Activated CD4-positive, alpha-beta T cell treated with anti-CD3 and anti-CD28 coated beads for 24 hours (primary cell): ENCODE measurements at places on chromosomes 2 and 18.

- no peak for DNase-seq
Measured at GRCh38 chr2:34851804-34852203, 1252.7 kb upstream of the FAM98A start.

GRCh38 chr2:127719301-127720218, 18.3 kb downstream of the SFT2D3 start:
- no peak for DNase-seq

DNA sequence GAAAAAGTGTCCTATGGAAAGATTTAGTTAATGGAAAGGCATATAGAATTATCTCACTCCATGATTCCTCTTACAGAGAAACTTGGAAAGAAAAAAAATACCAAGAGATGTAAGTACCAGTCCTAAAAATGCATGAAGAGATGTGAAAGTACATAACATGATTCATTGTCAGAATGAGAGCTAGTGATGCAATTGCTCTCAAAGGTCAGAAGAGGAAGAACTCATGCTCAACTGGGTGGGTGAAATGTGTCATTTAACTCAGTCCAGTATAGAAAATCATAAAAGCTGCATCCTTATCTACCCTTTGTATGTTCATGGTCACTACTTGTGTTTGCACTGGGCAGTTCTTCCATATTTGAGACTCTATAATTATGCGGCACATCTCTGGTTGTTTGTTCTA, 300.0 kb upstream of the PIK3C3 start:
- DNase-seq = no peak

- no peak for DNase-seq
Measured at GRCh38 chr2:41936771-41937463, 110.9 kb upstream of the PKDCC start.

GRCh38 chr2:37683241-37683640, 11.8 kb upstream of the CDC42EP3 start:
- DNase-seq = no peak

DNA sequence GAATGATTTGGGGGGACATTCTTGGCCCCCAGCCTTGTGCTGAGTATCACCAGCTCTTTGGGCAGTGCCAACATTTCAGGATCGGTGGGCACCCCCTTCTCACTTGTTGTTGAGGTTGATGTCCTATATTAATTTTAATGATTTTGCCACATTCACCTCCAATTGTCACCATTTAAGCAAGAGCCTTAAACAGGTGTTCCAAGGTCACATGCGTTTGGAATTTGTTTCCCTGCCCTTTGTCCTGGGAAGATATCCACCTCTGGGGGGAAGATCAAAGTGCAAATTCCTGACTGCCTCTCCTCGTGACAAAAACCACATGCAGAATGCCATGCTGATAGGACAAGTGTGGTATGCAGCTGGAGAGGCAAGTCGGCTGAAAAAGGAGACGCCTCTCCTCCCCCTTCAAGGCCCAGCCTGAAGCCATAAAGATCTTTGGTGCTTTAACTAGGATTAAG, 72.5 kb upstream of the ID2 start:
- DNase-seq = no peak

DNA sequence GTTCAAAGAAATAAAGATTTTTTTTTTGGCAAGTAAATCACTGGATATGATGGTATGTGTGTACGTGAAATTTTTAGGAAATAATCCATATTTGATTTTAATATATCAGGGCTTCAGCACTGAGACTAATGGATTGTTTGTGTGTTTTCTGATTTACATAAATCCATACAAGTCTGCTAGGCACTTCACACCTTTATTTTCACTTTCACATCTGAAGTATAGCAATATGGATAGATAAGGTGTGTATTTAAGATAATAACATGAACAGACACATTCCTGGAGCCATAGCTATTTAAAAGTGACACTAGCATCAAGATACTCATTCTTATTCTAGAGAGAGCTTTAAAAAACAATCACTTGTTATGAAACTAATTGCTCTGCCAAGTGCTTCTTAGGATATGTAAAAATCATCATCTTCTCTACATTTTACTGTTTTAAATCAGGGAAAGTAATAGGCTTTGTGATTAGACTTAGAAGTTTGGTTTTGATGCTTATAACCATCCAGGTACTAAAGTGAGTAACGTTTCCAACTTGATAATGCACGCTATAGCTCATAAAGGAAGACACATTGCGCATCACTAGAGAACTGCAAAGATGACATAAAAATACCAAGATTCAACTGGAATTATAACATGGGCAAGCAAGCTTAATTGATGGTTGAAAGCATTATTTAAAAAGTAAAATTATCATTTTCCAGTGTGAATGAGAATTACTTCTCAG, 208.9 kb downstream of the ZEB2 start:
- DNase-seq = no peak

DNA sequence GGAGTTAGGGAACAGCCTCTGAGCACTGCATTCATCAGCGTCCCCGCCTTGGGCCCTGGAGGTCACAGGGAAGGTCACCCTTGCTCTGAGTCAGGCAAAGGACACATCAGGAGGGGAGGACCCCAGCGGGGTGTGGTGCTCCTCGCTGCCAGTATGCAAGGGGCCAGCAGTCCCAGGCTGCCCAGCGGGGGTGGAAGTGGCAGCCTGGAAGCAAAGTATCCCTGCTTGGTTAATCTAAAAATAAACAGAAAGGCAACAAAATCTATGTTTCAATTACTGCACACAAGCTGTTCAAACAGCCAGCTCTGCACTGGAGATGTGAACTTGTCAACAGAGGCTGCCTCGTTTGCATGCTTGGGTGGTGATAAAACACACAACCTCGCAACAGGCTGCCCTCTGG, 164.1 kb downstream of the KLHL29 start:
- no peak for DNase-seq

DNA sequence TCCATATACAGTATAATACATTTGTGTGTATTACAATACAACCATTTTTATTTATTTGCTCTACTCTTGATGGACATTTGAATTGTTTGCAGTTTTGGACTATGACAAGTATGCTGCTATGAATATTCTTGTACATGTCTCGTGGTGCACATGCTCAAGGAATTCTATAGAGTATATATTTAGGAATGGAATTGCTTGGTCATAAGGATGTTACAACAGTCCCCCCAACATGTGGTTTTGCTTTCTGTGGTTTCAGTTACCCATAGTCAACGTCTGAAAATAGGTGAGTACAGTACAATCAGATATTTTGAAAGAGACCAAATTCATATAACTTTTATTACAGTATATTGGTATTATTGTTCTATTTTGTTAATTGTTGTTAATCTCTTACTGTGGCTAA, 24.1 kb upstream of the PLEKHM3 start:
- no peak for DNase-seq

GRCh38 chr18:9283791-9284190, 50.8 kb upstream of the TWSG1 start:
- no peak for DNase-seq

DNA sequence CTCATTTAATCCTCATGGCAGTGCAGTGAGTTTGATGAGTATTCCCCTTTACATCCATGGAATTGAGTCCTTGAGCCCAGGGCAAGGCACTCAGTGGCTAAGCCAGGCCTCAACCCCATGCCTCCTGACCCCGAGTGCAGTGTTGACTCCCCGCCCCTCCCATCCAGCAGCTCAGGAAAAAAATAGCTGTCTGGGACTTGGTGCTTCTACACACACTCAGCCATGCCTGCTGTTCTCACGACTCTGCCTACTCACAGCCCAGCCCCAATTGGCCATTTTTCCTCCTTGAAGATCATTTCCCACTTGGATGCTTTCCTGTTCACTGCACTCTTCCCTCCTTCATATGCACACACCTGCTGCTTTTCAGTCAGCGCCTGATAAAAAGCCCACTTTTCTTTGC, 8.8 kb downstream of the FOSL2 start:
- no peak for DNase-seq

DNA sequence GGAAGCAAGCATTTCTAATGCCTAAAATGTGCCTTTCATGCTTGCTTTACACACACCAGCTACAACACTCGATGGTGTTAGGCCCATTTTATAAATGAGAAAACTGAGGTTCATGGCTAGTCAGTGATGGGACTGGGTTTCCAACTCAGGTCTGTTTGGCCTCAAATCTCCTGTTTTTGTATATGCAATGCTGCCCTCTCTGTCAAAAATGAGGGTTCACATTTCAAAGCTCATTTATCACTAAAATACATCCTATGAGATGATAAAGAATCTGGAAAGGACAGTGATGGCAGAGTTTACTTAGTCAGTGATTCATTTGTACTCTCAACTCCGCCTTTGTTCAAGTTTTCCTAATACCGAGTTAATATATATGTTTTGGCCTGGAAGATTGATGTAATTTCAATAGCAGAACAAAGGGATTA, 92.3 kb downstream of the KCTD1 start:
- no peak for DNase-seq

DNA sequence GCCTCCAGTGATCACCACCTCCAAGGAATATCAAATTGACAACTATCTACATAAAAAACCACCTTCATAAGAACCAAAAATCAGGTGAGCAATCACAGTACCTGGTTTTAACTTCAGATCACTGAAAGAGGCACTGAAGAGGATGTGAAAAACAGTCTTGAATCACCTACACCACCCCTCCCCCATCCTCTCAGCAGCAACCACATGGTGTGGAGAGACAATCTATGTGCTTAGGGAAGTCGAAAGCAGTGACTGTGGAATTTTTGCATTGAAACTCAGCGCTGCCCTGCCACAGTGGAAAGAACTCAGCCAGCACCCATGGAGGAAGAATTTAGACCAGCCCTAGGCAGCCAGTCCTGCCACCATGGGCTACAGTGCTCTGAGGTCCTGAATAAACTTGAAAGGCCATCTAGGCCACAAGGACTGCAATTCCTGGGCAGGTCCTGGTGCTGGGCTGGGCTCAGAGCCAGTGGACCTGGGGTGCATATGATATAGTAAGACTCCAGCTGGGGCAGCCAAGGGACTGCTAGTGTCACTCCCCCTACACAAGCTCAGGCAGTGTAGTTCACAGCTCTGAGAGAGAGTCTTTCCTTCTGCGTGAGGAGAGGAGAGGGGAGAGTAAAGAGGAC, 75.6 kb downstream of the ATL2 start:
- DNase-seq = no peak

DNA sequence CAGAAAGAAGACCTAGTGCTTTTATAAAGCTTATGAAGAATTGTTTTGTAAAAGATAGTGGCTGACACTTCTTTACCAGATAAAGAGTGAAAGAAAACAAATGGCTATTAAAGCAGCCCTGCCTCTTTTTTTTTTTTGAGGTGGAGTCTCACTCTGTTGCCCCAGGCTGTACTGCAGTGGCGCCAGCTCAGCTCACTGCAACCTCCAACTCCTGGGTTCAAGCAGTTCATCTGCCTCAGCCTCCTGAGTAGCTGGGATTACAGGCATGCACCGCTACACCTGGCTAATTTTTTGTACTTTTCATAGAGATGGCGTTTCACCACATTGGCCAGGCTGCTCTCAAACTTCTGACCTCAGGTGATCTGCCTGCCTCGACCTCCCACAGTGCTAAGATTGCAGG, 12.9 kb downstream of the ARPC2 start:
- no peak for DNase-seq
